WTC11 (cell line): ENCODE measurements at places on chromosomes 11 and 22. TPM values are rescaled to one million over a fixed set of nuclear protein-coding genes. Genes with fewer than 3 reads are reported as not detected.

DNA sequence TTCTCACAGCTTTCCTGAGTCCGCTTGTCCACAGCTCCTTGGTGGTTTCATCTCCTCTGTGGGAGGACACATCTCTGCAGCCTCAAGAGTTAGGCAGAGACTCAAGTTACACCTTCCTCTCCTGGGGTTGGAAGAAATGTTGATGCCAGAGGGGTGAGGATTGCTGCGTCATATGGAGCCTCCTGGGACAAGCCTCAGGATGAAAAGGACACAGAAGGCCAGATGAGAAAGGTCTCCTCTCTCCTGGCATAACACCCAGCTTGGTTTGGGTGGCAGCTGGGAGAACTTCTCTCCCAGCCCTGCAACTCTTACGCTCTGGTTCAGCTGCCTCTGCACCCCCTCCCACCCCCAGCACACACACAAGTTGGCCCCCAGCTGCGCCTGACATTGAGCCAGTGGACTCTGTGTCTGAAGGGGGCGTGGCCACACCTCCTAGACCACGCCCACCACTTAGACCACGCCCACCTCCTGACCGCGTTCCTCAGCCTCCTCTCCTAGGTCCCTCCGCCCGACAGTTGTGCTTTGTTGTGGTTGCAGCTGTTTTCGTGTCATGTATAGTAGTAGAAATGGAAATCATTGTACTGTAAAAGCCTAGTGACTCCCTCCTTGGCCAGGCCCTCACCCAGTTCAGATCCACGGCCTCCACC lies 11.7 kb downstream of the RASD2 start:
- peak; percentile 86 for DNase-seq

GRCh38 chr11:66045177-66045639 lies 3.8 kb downstream of the GAL3ST3 start:
- DNase-seq: peak; percentile 93

DNA sequence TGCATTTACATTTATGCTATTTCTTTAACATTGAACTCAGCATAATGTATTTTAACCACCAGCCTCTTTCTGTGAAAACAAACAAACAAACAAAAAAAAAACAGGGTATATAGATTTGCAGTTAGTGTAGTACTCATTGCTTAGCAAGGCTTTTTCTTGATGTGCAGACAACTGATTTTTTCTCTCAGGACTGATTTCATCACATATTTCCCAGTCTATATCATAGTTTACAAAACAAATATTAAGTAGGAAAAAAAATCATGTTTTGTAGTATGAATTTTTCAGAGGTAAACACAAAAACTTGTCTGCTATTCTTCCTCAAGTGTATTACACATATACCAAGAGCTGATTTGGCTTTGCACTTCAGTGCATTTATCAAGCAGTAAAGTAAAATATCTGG lies 123.0 kb downstream of the PDE3B start:
- DNase-seq: no peak

DNA sequence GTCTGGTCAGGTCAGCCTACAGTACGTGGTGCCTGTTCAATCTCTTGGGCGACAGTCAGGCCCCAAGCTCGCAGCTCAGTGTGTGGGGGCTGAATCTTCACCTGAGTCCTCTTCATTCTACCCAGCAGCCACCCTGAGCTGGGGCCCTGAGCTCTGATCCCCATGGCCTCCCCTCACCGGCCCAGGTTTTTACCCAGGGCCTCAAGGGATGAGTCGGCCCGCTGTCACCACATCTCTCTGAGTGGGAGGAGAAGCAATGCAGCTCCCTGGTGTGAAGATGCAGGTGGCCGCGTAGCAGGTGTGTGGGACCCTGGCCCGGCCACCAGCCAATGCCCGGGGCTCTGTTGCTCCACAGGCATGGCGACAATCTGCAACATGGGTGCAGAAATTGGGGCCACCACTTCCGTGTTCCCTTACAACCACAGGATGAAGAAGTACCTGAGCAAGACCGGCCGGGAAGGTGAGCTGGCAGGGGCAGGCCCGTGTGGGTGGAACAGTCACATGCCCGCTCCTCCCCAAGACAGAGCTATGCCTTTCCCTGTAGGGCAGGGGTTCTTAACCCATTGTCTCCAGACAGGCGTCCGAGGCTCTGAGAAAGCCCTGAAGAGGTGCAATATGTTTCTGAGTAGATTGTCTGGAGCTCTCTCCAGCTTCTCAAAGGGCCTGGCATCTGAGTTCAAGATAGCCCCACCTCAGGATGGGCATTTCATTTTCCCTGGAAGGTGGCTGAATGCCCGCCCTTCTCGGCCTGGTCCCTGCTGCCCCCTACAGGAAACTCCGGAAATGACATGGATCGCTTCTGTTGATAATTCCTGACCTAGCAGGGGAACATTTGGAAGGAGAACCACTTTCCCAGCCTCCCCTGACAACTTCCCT lies 26.9 kb downstream of the POLR3H start:
- peak; percentile 86 for DNase-seq

DNA sequence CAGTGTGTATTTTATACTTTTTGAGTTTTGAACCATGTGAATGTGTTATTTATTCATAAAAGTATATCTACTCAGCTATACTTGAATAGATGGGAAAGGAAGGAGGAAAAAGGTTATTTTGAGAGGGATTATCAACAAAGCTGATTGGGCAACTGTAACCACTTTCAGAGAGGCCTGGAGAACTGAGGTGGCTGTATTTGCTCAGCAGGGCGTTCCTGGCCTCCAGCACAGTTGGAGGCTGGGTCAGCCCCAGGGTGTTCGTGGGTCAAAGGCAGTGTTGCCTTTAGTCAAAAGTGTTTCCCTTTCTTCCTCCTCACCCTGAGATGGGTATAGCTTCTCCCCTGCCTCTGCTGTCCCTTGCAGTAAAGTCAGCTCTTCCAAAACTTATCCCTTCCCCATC lies 26.7 kb downstream of the ASCC2 start:
- DNase-seq: no peak

DNA sequence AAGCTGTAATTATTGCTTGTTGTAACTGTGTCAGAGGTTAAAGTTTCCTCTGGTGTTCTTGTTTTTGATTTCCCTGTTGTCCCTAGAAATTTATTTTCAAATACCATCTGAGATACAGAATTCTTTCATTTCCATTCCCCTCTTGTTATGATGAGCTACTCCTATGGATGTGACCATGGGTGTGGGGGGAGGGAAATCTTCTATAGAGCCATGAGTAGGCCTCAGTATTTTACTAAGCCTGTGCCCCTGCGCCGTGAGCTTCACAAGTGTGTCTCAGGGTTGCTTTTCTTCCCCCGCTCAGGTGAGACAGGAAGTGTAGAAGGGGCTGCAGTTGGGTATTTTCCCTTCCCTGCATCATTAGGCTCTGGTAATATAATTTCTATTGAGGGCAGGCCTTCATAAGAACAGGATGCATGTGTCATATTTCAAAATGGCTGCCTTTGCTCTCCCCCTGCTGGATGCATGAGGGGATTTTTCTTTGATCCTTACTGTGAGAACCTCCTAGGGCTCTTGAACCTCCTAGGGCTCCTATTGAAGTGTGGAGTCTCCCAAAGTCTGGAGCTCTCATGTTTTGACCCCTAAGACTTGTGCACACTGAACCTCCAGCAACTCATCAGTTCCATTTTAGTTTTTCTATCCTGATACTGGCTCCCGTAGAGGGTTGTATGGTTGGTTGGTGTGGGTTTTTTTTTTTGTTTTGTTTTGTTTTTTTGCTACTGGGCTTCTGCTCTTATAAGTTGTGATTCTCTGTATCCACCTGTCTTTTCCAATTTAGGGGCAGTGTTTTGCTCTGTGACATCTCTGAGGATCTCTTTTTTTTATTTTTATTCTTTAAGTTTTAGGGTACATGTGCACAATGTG lies 658.2 kb downstream of the NTM start:
- DNase-seq: no peak

- no peak for DNase-seq
These were observed 24.9 kb downstream of the IMMP1L start for GRCh38 chr11:31484497-31484896.

- no peak for DNase-seq
These were observed 137.3 kb downstream of the WNT11 start for GRCh38 chr11:76069001-76069400.

GRCh38 chr11:14181121-14181520 lies 177.9 kb downstream of the RRAS2 start:
- no peak for DNase-seq

- DNase-seq: no peak
These were observed 12.2 kb downstream of the OR4D9 start for GRCh38 chr11:59523541-59523940.

GRCh38 chr22:36744791-36745190 lies 31.1 kb downstream of the IFT27 start:
- no peak for DNase-seq

DNA sequence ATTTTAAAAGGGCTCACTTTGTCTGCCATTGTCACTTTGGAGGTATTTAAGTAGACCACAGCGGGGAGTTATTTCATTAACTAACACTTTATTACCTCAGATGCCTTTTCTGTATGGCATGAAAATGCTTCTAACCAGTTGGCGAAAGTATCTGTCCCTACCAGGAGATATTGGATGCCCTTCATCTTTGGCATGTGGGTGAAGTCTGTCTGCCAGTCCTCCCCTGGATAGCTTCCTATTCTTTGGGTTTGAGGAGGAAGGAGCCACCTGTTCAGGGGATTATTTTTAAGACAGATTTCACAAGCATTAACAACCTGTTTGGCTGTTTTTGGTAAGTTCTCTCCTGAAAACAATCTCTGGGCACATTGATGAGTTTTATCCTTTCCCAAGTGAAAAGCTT lies 17.1 kb downstream of the MS4A6E start:
- DNase-seq: no peak

GRCh38 chr11:44877571-44878497 lies 72.8 kb downstream of the TP53I11 start:
- DNase-seq: no peak

- DNase-seq: no peak
These were observed 26.0 kb downstream of the NEAT1 start for GRCh38 chr11:65448418-65449105.

DNA sequence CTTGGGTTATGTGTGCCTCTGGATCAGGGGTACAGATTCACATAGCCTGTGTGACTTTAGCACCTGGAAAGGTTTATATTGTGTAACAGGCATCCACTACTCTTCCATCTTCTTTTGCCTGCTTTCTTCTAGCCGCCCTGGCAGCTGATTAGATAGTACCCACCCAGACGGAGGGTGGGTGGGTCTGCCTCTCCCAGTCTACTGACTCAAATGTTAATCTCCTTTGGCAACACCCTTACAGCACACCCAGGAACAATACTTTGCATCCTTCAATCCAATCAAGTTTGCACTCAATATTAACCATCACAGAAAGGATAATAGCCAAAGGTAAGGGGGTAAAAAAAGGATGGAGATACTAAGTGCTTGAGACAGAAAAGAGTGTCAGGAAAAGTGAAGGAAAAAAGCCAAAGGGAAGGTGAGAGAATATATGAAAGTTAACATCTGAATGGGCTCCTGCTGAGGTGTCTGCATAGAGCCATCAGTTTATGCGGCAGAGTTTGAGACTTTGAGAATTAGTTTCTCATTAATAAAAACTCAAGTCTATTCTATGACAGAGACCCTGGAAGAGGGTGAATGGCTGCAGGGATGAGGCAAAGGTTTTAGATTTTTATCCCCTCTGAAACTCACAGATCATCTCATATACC lies 2.6 kb upstream of the OR51B6 start:
- no peak for DNase-seq

DNA sequence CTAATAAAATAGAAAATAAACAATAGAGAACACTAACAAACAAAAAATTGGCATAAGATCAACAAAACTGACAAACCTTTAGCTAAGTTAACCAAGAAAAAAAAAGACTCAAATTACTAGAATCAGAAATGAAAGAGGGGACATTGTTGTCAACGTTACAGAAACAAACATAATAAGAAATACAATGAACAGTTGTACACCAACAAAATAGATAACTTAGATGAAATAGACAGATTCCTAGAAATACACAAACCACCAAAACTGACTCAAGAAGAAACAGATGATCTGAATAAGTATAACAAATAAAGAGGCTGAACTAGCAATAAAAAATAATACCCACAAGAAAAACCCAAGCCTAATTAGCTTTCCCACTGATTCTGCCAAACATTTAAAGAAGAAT lies 34.7 kb upstream of the TMPRSS4 start:
- no peak for DNase-seq

DNA sequence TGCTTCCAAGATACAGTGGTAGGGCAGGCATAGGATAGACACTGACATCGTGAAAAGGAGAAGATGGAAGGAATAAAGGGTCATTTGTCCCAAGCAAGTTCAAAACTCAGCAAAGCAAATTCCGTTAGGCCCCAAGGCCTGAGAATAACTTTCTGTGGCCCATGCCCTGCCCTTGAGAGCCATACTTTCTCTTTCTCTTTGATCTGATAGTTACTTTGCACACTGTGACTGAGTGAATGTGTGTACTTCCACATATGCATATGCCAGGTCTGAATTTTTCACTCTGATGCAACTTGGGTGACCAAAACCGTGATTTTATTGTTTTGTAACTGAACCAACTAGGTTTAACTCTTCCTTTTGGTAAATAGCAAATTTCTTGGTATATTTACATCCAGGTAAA lies 371.5 kb downstream of the RAB38 start:
- DNase-seq: no peak

DNA sequence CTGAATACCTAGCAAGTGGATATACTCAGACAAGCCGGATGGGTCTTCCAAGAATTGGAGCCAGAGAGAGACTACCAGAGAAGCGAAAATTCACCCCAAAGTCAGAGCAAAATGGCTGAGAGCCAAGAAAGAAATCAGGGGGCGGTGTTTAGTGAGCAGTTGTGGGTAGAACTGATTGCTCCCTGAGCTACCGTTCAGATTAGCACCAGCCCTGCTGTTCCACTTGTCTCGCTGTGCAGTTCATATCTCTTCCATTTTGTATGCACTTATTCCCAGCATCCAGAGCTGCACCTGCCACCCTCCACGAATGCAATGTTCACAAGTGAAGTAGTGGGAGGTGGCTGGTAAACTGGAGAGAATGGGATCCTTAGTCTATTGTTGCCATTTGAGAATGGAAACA lies 25.5 kb downstream of the DRD2 start:
- DNase-seq: no peak

The UBQLNL gene
- total RNA-seq: 0.14 to 0.24 TPM in 2 of 3 replicates, not detected in the other

The PGGHG gene
- total RNA-seq: 74.9 to 111 TPM (median 106 TPM) in 3 replicates

The ACER3 gene
- total RNA-seq: 12.3 to 13.7 TPM (median 12.8 TPM) in 3 replicates

The CALCA gene
- total RNA-seq: 0.41 to 0.62 TPM (median 0.42 TPM) in 3 replicates

The TSSK2 gene
- total RNA-seq: not detected in 3 replicates

The SLC22A9 gene
- total RNA-seq: not detected in 3 replicates

The NXPE4 gene
- total RNA-seq: 0.11 TPM in 1 of 3 replicates, not detected in the others

The GAS2 gene
- total RNA-seq: 1.8 to 3.0 TPM (median 2.4 TPM) in 3 replicates

The OR2AT4 gene
- 0.02 TPM in 1 of 3 replicates, not detected in the others for total RNA-seq

The SPI1 gene
- total RNA-seq: 0.21 to 0.59 TPM (median 0.39 TPM) in 3 replicates

The APOBEC3H gene
- total RNA-seq: 0.42 to 0.80 TPM (median 0.66 TPM) in 3 replicates
